ENCODE measurements at places on chromosomes 12 and 14. TPM values are rescaled to one million over a fixed set of nuclear protein-coding genes. Genes with fewer than 3 reads are reported as not detected.

GRCh38 chr14:71749613-71750238 is 182.5 kb upstream of the RGS6 start:
- DNase-seq = no peak

DNA sequence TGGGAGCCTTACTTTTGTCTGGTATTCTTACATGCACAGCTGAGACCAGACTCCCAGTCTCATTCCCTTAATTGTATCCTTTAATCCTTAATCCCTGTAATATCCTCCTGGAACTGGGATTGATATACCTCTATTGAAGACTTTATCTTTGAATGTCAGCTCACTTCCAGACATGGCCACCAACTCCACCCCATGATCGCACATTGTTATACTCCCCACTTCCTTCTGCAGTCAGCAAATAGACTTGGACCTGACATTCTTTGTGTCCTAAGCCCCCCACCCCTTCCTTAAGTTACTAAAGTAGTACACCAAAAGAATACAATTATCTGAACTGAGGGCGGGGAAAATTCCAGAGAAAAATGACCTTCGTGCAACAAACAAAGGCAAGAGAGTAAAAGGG is 8.6 kb upstream of the OSBPL8 start:
- no peak for DNase-seq

Gene NIN
- 21.3 TPM for total RNA-seq

- no peak for DNase-seq
These were observed 471.2 kb downstream of the ATP23 start for GRCh38 chr12:58412461-58413060.

DNA sequence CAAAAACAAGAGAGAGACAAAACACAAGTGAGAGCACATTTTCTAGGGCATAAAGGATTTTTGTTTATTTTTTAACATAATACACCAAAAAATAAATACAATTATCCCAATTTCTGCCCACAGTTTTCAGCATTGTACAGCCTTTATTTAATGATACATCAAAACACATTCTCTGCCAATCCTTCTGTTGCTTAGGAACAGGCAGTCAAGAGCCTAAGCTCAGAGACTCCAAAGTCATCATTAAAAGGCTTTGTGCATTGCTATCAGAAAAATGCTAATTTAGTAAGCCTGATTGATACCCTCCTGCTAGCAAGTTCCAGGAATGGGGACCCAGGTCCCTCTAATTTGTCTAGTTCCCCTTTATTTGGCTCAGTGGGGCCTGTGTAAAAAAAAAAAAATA is 536.5 kb downstream of the RPS29 start:
- DNase-seq = no peak

GRCh38 chr14:76984787-76985375 is 43.6 kb downstream of the IRF2BPL start:
- no peak for DNase-seq

Gene INHBE
- total RNA-seq = not detected

DNA sequence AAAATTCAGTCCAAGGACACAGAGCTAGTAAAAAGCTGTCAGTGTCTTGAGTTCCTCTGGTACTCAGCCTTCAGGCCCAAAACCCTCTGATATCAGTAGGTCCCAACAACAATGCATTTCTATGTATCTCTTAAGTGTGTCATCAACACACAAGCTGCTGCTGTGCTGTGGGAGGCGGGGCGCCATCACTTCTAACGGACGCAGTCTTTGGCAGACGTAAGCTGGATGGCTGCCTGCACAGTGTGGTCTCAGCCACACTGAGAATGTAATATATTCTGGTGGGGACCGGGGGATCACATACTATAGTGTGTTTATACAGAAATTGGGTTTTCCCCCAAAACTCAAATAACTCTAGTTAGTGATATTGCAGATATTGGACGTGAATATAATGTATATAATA is 123.9 kb downstream of the SUDS3 start:
- DNase-seq = peak; percentile 58

Measured in left ventricle myocardium superior (tissue), 1 donor.